Naive B cell (primary cell): ENCODE measurements at places on chromosomes 12 and 14.

DNA sequence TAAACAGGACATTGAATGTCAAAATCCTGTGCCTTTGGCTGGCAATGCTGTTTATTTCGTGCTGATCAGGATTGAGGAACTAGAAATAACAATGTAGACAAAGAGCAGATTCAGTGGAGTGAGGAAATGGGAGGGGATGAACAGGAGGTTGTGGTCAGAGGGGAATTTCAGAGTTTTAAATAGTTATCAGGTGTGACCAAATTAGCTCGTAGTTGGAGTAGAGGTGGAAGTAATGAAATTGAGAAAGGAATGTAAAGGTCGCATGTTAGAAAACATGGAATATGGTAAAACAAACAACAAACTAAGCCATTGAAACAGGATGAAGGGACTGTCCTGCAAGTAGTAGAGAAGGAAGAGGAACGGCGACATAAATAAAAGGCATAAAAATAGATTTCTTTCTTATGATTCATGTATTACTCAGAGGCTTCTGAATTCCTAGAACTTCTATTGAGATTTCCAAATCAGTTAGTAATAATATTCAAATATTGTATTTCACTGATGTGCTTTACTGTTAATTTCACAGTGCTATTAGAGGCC is 9.5 kb upstream of the SAV1 start:
- H3K36me3 ChIP-seq: no peaks in the 10 kb centered on the region
- H3K27me3 ChIP-seq: no peaks in the 10 kb centered on the region
- DNase-seq: peak; percentile 71
- H3K4me3 ChIP-seq: peak overlapping the region; percentile 54

DNA sequence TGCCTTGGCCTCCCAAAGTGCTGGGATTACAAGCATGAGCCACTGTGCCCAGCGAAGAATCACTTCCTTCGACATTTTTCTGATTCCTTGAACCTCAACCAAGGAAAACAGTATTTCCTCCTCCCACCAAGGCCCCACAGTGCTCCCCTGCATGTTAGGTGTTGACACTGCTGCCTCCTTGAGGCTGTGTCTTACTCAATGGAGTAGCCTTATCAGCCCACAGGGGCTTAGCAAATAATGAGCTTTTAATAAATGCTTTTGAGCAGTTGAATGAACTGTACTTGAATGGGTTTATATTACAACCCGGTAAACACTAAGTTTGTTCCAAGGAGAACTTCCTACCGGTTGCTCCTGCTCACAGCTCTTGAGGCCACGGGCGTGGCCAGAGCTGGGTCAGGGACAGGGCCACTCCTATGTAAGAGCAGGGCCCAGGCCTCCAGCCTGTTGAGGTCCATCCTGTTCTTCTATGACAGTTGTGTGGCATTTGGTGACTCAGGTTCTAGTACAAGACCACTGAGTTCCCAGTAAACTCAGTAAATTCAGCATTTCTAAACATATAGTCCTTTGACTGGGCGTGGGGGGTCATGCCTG is 36.8 kb upstream of the TUBA1A start:
- no peak overlapping the region for H3K4me3 ChIP-seq
- no peaks in the 10 kb centered on the region for H3K27me3 ChIP-seq
- no peaks in the 10 kb centered on the region for H3K36me3 ChIP-seq
- no peak overlapping the region for H3K27ac ChIP-seq

GRCh38 chr12:78331753-78332152 is 501.1 kb downstream of the NAV3 start:
- H3K27me3 ChIP-seq: no peaks in the 10 kb centered on the region
- H3K4me3 ChIP-seq: no peak overlapping the region
- no peaks in the 10 kb centered on the region for H3K36me3 ChIP-seq
- H3K4me1 ChIP-seq: no peaks in the 10 kb centered on the region
- no peak for DNase-seq
- no peak overlapping the region for H3K27ac ChIP-seq

DNA sequence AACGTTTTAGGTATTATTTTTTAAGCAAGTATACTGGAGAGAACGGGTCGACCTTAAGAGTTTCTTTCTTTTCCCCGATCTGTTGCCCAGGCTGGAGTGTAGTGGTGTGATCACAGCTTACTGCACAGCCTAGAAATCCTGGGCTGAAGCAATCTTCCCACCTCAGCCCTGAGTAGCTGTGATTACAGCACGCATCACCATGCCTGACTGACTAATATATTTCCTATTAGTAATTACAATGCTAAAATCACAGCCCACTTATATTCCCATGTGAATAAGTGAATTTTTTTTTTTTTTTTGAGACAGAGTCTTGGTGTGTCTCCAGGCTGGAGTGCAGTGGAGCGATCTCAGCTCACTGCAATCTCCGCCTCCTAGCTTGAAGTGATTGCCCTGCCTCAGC is 50.4 kb downstream of the DICER1 start:
- no peaks in the 10 kb centered on the region for H3K27me3 ChIP-seq
- no peaks in the 10 kb centered on the region for H3K4me1 ChIP-seq
- peaks cover 28% of the 10 kb centered on the region for H3K36me3 ChIP-seq
- H3K4me3 ChIP-seq: no peak overlapping the region

DNA sequence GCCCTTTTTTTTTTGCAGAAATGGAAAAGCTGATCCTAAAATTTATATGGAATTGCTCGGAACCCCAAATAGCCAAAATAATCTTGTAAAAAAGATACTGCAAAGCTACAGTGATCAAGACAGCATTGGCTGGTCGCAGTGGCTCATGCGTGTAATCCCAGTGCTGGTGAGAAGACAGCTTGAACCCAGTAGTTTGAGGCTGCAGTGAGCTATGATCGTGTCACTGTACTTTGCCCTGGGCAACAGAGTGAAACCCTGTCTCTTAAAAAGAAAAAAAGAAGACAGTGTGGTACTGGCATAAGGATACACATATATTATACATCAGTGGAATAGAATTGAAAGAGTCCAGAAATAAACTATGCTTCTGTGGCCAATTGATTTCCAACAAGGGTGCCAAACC is 5.4 kb downstream of the ITGB7 start:
- peaks cover 82% of the 10 kb centered on the region for H3K4me1 ChIP-seq
- H3K27ac ChIP-seq: no peak overlapping the region
- no peaks in the 10 kb centered on the region for H3K27me3 ChIP-seq
- H3K4me3 ChIP-seq: no peak overlapping the region
- no peaks in the 10 kb centered on the region for H3K36me3 ChIP-seq

- no peaks in the 10 kb centered on the region for H3K4me1 ChIP-seq
- peaks cover 11% of the 10 kb centered on the region for H3K27me3 ChIP-seq
- H3K27ac ChIP-seq: no peak overlapping the region
- DNase-seq: no peak
Measured at GRCh38 chr12:16168078-16168477, 109.4 kb downstream of the SLC15A5 start.

DNA sequence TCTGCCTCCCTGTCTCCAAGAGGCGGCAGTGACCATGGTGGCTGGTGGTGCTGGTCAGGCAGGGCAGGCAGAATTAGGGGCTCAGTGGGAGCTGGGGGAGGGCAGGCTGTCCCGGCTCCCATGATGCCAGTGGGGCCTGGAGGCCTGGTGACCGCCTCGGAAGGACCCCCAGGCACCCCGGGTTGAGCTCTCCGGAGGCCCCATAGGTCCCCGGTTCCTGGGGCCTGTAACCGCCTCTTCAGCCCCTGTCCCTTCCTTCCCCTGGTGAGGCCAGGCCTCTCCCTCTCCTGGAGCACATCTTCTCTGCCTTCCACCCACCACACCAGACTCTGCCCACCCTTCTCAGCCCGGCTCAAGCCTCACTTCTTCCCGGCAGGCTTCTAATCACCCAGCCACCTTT is 117.7 kb upstream of the GSC start:
- H3K27ac ChIP-seq: no peak overlapping the region
- no peak for DNase-seq
- H3K36me3 ChIP-seq: no peaks in the 10 kb centered on the region

DNA sequence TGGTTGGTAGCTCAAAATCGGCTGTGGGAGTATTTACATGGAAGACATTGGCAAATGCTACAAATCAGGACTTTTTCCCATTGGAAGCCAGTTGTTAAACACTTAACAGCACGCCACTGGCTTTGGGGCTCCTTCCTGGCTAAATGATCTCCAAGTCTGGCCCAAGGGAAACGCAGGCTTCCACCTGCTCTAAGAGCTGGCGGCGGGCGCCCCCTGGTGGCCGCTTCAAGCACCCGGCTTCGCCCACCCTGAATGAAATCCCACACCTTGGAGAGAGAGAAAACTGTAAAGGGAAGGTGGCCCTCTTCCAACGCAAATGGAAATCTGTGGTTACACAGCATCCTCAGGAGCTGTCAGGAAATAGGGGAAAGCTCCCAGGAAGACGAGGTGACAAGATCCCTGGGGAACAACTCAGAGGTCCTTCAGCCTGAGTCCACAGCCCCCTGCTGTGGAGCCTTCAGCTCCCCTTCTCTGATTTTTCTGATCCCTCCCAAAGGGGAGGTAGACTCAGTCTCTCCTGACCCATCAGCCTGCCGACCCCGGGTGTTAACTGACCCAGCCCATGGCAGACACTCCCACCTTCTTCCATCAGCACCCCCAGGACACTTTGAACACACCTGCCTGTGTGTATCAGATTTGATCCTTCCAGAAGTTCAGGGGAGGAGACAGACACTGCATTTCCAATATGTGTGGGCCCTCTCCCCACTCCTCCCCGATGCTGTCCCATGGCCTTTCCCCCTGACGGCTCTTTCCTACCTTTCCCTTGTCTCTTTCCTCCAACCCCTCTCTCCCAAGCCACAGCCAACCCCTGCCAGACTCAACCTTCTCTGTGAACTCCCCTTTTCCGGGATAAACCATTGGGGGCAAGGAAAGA is 15.4 kb downstream of the SELPLG start:
- peak overlapping the region; percentile 83 for H3K27ac ChIP-seq
- no peak overlapping the region for H3K4me3 ChIP-seq
- peaks cover 18% of the 10 kb centered on the region for H3K36me3 ChIP-seq
- H3K4me1 ChIP-seq: peaks cover 54% of the 10 kb centered on the region
- no peaks in the 10 kb centered on the region for H3K27me3 ChIP-seq

DNA sequence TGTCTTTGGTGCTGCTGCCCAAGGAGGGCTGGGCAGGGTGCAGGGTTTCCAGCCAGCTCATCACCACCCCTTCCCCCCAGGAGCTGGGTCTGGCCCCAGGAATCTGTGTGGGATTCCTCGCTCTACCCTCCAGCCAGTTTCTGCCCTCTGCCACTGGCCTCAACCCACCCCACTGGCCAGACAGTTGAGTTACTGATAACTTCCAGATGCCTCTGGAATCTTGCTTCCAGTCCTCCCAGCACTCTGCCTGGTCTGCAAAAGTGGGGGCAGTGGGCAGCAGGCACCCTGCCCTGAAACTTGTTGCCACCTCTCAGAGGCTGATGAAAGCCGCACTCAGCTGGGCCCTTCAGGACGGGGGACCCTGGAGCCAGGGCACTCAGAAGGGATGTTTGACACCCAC is 20.1 kb upstream of the TBX3 start:
- H3K27ac ChIP-seq: no peak overlapping the region
- H3K27me3 ChIP-seq: peaks cover 56% of the 10 kb centered on the region
- no peaks in the 10 kb centered on the region for H3K4me1 ChIP-seq
- no peak for DNase-seq
- H3K4me3 ChIP-seq: no peak overlapping the region

GRCh38 chr12:50518090-50518489 is 13.3 kb downstream of the DIP2B start:
- peaks cover 8% of the 10 kb centered on the region for H3K36me3 ChIP-seq
- no peaks in the 10 kb centered on the region for H3K27me3 ChIP-seq
- no peak for DNase-seq
- H3K27ac ChIP-seq: no peak overlapping the region

GRCh38 chr14:104690861-104691455 is 1.5 kb downstream of the INF2 start:
- no peaks in the 10 kb centered on the region for H3K36me3 ChIP-seq
- H3K27me3 ChIP-seq: no peaks in the 10 kb centered on the region
- peaks cover 53% of the 10 kb centered on the region for H3K4me1 ChIP-seq
- H3K27ac ChIP-seq: peak overlapping the region; percentile 65
- H3K4me3 ChIP-seq: peak overlapping the region; percentile 78

DNA sequence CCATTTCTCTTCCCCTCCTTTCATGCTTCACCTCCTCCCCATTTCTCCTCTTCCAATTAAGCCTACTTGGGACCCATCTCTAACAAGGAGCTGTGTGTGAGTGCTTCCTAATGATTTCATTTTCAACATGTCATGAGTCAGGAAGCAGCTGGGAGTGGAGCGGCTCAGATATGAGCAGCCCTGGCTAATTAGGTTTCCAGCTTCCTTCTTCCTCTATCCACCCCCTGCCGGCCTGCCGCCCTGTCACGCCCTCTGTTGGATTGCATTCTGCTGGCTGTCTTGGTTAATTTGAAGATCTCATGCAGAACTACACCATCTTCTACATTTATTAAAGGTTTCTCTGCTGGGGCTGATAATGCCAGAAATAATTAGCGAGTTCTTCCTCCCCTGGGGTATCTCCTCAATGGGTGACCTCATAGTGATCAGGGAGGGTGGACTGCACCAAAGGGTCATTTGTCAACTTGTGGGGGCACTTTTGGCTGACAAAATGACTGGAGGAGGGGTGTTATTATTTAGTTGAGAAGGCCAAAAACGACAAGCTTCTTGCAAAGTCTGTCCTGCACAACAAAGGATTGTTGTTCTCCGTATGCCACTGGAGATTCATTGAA is 300.9 kb upstream of the SRRM4 start:
- no peak overlapping the region for H3K4me3 ChIP-seq
- peaks cover 9% of the 10 kb centered on the region for H3K27me3 ChIP-seq
- peaks cover 4% of the 10 kb centered on the region for H3K36me3 ChIP-seq

GRCh38 chr14:70907996-70908934 is 1.0 kb downstream of the PCNX1 start:
- no peaks in the 10 kb centered on the region for H3K27me3 ChIP-seq
- peaks cover 34% of the 10 kb centered on the region for H3K4me1 ChIP-seq
- no peaks in the 10 kb centered on the region for H3K36me3 ChIP-seq
- no peak for DNase-seq

DNA sequence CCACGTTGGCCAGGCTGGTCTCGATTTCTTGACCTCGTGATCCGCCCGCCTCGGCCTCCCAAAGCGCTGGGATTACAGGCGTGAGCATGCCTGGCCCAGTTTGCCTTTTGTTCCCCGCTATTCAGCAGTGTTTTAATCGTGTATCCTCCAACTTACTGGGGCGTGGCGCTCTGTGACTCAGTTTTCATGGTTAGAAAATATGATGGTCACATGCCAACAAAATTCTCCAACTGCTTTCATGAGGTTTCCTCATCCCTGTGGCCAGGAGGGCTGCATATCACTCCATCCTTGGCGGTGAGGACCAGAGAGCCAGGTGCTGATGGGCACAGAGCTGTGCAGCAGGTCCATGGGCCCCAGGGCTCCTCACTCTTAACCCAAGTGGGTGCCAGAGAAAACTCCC is 33.0 kb upstream of the PRMT8 start:
- H3K4me3 ChIP-seq: no peak overlapping the region
- H3K27me3 ChIP-seq: peaks cover 59% of the 10 kb centered on the region
- H3K27ac ChIP-seq: no peak overlapping the region
- H3K36me3 ChIP-seq: no peaks in the 10 kb centered on the region
- no peak for DNase-seq

- H3K27me3 ChIP-seq: no peaks in the 10 kb centered on the region
- peaks cover 15% of the 10 kb centered on the region for H3K4me1 ChIP-seq
- no peak for DNase-seq
- H3K36me3 ChIP-seq: no peaks in the 10 kb centered on the region
- no peak overlapping the region for H3K4me3 ChIP-seq
Measured at GRCh38 chr12:96422192-96422591, 22.0 kb upstream of the CDK17 start.

GRCh38 chr12:93638954-93639353 is 38.2 kb upstream of the CRADD start:
- no peak overlapping the region for H3K27ac ChIP-seq
- peaks cover 15% of the 10 kb centered on the region for H3K27me3 ChIP-seq
- no peaks in the 10 kb centered on the region for H3K4me1 ChIP-seq
- H3K4me3 ChIP-seq: no peak overlapping the region

- H3K4me1 ChIP-seq: no peaks in the 10 kb centered on the region
- peaks cover 8% of the 10 kb centered on the region for H3K36me3 ChIP-seq
- no peak overlapping the region for H3K4me3 ChIP-seq
- H3K27me3 ChIP-seq: no peaks in the 10 kb centered on the region
- no peak overlapping the region for H3K27ac ChIP-seq
Measured at GRCh38 chr12:132123970-132124765, 20.0 kb downstream of the DDX51 start.
